ENCODE measurements at places on chromosomes 11 and 22.

DNA sequence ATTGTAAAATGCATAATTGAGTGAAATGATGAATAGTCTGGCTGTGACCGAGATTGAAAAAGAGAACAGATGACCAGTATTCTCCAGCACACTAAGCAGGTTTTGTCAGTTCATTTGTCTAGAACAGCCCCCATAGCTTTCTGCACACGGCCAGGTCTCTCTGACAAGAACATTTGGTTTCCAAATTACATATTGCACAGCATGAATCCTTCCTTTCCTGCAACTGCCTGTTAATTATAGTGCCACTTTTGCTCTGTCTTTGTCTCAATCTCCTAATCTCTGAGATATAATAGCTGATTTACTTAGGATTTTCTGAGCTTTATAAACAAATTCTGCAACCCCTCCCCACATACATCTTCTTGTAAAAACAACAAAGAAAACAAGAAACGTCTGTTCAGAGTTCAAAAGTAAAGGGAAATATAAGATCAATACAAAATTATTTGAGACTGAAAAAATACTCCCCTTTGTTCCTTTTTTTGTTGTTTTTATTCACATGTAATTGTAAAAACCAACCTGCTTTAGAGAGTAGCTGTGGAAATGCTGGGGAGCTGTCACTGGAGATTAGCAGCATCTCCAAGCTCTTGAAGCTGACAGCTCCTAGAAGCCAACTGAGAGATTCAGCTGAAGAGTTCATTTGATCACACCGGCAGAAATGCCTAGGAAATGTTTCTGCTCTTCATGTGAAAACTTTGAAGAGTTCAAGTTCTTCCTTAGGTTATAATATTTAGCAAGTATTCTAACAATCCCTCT, 998.1 kb downstream of the DLG2 start:
- DNase-seq: no peak

GRCh38 chr11:8814923-8815240, 96.1 kb upstream of the AKIP1 start:
- DNase-seq: no peak

DNA sequence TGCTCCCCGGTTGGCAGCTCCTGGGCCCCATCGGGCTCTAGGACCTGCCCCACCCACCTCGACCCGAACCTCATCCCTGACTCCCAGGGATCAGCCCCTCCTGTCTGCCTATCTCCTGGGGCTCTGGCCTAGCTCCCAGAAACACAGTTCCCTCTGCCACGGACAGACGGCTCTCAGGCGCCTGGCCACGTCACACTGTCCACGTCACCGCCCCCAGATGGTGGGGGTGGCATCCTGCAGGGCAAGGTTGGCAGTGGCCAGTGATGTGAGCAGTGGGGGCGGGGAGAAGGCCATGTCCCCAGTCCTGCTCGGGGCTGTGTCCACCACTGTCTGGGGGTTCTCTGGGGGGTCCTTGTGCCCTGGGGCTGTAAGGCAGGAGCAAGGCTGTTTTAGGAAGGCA, 29.2 kb downstream of the SYT7 start:
- DNase-seq: no peak

DNA sequence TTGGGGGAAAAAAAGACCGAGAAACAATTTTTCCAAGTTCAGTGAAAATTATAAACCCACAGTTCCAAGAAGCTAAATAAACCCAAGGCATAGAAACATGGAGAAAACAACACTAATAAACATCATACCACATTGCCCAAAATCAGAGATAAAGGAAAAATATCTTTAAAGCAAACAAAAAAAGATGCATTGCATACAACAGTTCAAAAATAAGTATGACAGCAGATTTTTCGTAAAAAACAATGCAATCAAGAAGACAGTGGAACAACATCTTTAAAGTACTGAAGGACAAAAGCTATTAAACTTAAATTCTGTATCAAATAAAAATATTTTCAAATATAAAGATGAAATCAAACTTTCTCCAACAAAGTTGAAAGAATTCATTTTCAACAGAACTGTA, 921.3 kb downstream of the METTL15 start:
- no peak for DNase-seq

- DNase-seq: peak; percentile 34
Observed at GRCh38 chr11:115869780-115870431, 365.7 kb upstream of the CADM1 start.

GRCh38 chr11:121367001-121367843, 74.7 kb downstream of the SC5D start:
- peak; percentile 43 for DNase-seq

DNA sequence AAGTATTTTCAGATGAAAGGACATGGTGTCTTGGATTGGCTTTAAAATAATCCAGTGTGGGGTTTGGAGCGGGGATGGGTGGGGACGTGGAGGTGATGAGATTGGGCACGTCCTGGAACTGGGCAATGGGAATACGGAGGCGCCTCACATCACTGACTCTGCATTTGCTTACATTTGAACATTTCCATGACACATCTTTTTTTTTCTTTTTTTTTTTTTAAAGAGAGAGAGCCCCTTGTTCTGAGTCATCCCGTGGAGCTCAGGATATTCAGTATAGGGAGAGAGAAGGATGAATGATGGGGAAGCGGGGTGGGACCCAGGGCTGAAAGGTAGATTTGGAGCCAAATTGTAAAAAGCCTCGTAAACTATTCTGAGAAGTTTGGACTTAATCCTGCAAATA, 142.7 kb downstream of the FBXO7 start:
- no peak for DNase-seq

GRCh38 chr22:37777122-37777687, 30.5 kb upstream of the GCAT start:
- no peak for DNase-seq

GRCh38 chr22:33746501-33746928, 173.8 kb downstream of the LARGE1 start:
- no peak for DNase-seq

- DNase-seq: no peak
Observed at GRCh38 chr11:16611926-16612565, 126.4 kb upstream of the C11orf58 start.

GRCh38 chr11:78973876-78974275, 399.2 kb upstream of the NARS2 start:
- no peak for DNase-seq

DNA sequence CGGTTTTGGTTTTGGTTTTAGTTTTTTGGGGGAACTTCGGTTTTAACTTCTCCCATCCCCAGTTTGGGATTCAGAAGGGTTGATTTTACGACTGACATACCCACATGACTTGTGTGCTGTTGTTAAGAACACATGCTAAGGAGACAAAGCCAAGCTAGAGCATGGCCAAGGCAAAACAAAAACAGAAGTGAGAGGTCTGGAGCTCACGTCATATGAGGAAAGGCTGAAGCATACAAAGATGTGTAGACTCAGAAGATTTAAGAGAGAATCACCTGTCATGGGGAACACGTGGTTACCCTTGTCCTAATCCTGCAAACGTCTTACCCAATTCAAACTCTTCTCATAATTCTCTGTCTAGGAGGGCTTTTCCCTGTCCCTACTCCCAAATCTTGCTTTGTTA, 465.0 kb downstream of the FAM181B start:
- no peak for DNase-seq

DNA sequence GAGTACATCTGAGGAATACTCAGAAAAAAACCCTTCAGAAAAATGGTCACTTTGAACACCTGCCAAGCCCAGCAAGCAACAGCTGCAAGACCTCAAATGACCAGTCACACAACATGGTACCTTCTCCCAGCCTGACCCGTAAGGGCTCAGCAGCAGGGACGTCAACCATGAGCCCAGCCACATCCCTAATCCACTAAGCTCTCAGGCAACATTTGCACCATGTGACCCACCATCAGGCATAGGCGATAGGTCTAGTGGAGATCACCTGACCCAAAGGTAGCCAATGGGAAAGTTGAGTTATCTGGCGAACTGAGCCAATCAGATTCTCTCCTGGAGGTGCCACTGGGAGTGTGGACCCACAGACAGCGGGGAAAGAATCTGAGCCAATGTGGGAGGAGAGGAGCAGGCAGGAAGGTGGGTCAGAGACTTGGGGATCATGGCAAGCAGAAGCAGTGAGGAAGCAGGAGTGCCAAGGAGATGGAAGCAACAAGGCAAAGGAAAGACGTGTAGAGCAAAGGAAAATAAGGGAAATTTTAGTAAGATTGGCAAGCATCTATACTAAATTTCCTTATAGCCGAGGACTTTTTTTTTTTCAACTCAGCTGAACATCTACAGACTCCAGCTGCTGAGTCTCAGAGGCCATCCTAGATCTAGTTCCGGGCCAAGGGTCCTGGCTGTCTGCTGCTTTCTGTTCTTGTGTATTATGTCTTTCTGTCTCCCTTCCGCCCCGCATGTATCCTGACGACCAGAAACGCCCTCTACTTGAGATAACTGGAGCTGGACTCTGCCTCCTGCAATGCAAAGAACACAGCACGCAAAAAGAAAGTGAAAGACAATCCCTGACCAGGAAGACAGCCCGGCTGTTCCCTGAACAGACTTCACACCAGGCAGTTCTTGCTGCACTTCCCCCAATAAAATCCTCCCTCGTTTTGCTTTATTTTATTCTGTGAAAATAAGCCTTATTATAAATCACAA, 11.0 kb upstream of the PLAAT2 start:
- peak; percentile 54 for DNase-seq

GRCh38 chr11:110505528-110506284, 76.0 kb downstream of the FDX1 start:
- DNase-seq: no peak

GRCh38 chr22:46012881-46013281, 35.9 kb upstream of the WNT7B start:
- DNase-seq: peak; percentile 13

DNA sequence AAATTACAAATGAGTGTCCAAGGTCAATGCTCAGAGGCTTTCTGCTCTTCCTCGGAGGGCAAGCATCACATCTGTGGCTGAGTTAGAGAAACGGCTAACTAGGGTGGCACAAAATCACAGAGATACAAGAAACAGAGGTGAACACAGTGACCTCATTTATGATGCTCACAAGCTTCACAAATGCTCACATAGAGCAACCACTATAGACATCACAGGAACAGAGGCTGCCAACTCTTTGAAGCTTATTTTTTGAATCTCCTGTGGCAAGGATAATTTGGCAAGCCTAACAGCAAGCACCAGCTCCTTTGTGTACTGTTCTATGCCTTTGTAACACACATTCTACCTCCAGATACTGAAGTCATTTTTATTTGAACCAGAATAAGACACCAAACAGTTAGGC, 416.5 kb upstream of the DDI1 start:
- no peak for DNase-seq

DNA sequence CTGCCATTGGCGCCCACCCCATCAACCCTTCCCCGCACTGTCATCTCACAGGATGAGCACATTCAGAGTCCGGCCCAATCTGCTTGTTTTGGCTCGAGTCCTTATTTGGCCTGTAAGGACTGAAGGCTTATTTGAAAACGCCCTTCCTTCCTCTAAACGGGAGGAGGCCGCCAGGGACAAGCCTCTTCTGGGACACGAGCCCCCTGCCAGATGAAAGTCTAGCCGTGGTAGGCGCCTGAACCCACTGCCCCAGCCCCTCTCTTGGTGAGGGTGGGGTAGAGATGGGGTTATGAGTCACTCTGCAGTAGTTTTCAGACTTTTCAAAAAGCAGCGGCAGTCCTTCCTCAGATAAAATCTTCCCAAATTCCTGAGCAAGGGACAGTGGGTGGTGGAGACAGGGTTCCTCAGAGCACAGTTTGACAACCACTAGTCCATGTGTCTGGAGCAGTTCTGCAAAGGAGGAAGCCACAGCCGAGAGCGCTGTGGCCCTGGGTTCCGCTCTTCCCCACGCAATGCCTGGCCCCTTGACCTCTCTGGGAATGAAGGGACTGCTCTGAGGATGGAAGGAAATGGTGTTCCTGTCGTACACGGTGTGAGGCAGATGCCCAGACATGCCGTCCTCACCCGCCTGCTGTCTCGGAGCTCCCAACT, 57.0 kb downstream of the MYH9 start:
- no peak for DNase-seq

DNA sequence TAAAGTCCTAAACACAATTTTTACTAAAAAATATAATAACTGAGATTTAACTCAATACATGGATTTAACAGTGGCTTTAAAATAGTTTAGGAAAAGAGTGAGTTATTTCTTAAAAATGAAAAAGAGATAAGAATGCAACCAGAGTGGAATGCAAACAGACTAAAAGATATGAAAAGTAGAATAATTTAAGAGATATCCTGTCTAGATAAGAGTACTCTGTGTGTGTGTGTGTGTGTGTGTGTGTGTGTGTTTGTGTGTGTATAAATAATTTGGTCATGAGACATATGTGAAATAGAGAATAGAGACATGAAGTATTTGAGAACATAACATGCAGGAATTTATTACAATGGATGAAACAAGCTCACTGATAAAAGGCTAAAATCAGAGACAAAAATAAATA, 986.9 kb upstream of the CHORDC1 start:
- no peak for DNase-seq

DNA sequence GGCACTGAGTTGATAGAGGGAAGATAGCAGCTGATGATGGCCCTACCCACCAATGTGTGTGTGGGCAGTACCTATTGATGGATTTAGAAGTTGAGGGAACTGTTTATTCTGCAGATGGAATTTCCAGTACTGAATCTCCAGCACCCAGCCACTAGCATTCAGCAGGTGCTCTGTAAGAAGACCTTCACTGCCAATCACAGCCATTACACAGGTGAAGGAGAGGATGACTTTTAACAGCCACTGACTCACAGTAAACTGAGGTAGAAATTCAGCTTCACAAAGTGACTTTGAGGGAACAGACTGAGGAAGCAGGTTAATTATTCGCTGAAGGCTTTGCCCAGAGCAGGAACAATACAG, 107.8 kb downstream of the GGTLC2 start:
- no peak for DNase-seq

DNA sequence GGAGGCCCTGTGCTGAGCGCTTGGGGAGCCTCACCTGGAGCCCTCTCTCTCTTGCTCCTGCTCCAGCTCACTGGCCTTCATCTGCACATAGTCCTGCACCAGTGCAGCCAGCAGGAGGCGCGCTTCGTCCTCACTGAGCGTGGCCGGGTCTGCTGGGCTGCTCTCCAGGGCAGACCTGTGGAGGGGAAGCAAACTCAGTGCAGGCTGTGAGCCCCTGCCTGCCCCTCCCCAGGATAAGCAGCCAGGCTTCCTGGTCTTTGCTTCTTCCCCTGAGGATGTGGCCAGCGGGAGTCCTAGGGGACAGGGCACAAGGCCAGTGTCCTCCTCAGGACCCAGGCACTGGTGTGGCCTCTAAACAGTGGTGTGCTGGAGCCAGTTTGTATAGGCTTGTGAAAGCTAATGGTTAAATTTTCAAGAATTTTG, 2.2 kb downstream of the CALCA start:
- no peak for DNase-seq

GRCh38 chr11:74453373-74453975, 13.9 kb downstream of the KCNE3 start:
- DNase-seq: peak; percentile 57
